ENCODE measurements at places on chromosomes 3 and 15. TPM values are rescaled to one million over a fixed set of nuclear protein-coding genes. Genes with fewer than 3 reads are reported as not detected.

- no peak for DNase-seq
Observed at GRCh38 chr3:37913522-37913921, 51.8 kb downstream of the CTDSPL start.

DNA sequence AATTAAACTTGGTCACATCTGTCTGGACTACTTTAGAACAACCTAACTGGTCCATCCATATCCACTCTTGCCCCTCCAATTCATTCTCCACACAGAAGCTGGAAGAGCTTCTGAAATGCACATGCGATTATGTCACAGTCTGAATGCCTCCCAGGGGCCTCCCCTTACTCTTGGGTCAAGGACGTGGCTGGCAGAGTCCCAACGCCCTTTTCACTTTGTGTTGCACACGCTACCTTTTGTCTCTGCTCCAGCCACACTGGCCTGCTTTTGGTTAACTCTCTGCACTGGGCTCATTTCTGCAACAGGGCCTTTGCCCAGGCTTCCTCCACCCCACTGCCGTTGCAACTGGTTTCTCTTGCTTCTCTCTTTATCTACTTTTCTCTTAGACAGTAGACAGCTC is 245.2 kb downstream of the IL20RB start:
- DNase-seq, result no peak

Gene BCHE
- 2.5 TPM for polyA plus RNA-seq

GRCh38 chr3:156144060-156144459 is 23.7 kb downstream of the KCNAB1 start:
- DNase-seq, result no peak

DNA sequence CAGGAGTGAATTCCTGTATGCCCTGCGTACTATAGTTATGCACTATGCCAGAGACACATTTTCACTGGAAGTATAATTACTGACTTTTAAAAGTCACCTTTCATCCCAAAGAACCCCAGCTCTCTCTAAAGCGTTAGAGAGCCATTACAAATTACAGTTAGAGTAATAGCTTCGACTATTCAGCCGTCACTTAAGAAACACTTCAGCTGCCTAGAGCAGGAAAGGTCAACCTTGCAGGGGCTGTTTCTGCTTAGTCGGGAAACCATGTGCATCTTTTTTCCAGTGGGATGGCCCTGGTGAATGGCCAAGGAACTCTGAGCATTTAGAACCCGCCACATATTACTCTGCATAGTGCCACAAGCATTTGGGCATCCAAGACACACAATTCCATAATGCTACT is 235.9 kb downstream of the ARRDC4 start:
- DNase-seq, result no peak

- DNase-seq, result no peak
Observed at GRCh38 chr3:104546301-104546700, 820.4 kb upstream of the ALCAM start.

DNA sequence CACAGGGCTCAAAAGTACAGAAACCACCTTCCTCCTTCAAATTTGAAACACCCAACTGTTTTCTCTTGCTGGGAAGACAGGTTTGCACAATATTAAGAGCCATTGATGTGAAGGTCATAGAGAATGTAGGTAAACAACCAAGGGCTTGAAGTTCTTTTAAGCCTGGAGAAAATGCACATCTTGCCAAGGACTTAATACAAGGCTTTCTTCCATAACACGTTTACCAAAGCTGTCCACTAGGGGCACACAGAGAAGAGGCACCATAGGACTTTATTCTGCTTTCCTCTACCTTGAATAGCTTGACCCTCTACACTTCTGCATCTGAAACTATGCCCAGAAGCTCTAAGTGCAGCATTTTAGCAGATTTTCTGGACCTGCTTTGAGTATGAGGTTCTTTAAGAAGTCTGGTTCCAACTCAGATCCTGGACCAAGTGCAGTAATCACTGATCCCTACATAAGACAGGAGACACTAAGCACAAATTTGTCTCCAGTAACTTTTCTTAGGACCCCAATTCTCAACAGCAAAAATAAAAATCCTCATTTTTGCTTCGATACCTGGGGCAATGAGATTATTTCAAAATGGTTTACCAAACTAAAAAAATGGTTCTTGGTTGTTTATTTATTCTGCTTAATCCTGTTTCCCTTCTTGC is 138.0 kb downstream of the FBN1 start:
- no peak for DNase-seq

Gene AADACL2
- polyA plus RNA-seq, result 0.04 TPM

DNA sequence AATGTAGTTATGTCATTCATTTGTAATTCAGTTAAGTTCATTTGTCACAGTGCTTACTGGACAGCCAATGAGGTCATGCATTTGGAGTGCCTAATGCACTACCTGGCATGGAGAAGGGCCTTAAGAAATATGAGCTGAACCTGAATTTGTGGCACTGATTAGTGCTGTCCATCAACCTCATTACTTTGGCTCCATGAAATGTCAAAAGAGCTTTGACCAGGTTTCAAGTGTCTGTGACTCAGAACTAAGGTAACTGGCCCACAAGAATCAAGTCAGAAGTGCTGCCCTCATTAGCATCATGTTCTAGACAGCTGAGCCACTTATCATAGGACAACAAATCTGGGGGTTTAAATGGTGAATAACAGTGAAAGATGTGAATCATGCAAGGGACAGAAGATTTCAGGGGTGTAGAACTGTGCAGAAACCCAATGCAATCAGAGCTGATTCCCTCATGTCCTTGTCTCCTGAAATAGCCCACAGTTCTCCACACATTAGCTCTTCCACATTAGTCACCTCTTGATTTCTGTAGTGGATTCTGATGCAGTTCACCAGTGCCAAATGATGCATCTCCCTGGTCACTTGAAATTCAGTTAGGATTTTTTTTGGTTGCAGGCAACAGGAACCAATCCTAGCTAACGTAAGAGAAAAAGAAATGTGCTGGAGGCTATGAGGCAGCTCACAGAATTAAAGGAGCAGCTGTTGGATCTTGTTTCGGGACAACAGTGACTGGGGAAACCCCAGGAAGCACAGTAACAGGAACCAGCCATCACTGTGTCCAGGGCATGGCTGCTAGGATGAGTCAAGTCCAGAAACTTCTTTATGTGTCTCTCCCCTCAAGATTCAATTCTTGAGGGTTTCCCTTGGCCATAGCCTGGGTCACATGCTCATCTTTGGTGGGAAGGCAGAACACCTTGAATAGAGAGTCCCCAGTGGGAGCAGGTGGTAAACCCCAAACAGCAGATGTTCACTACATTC is 38.7 kb downstream of the CHST2 start:
- no peak for DNase-seq

- no peak for DNase-seq
Observed at GRCh38 chr15:39454189-39454986, 126.5 kb upstream of the THBS1 start.

DNA sequence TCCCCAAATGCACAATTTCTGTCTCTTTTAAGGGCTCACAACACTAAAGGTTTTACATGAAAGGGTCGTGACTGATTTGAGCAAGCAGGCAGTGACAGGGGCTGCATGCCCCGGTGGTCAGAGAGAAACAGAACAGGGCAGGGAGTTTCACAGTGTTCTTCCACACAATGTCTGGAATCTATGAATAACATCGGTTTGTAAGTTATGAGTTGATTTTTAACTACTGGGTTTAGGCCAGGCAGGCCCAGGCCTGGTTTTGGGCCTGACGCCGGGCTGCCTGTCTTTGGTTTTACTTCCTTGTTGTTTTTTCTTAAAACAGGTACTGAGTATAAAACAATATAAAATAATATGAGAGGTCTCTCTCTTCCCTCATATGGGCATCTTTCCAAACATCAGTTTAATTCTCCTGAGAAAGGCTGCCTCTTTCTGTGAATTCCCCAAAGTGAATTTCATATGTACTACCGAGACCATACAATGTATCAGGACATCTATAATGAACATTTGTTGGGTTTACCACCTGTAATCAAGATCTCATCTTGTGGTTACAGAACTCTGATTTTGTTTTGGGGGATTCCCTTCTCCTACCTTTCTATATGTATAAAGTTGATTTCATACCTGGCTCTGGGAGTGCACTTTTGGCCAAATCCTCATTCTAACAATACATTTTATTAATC is 74.4 kb downstream of the CD200 start:
- DNase-seq, result no peak

- DNase-seq, result no peak
Observed at GRCh38 chr3:187792521-187792920, 47.3 kb upstream of the BCL6 start.

GRCh38 chr3:70261283-70261682 is 51.2 kb downstream of the MDFIC2 start:
- DNase-seq, result no peak

- DNase-seq, result no peak
Observed at GRCh38 chr3:127264794-127265514, 22.9 kb downstream of the PRR20G start.

DNA sequence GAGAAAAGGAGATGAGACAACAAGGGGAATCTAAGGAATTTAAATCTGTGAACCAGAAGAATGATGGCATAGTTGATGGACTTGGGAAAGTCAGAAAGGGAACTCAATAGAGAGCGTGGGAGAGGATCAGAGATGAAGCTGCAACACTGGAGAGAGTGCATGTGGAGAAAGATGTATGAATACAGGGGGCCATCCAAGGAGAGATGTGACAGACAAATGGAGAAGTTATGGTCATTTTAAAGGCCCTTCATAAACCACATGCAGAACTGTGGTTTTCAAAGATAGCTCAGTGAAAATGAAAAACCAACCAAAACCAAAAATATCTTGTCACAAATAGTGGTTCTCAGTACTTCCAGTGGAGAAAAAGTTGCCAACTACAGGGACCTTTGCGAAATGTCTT is 265.2 kb downstream of the SUCLG2 start:
- DNase-seq, result no peak

Gene SLC28A1
- polyA plus RNA-seq, result 0.34 TPM

Gene TPRG1
- polyA plus RNA-seq, result 9.9 TPM

Gene TFG
- polyA plus RNA-seq, result 129 TPM

GRCh38 chr3:54120657-54121413 is 1.5 kb upstream of the CACNA2D3 start:
- no peak for DNase-seq

Gene SMCO1
- polyA plus RNA-seq, result 11.4 TPM

DNA sequence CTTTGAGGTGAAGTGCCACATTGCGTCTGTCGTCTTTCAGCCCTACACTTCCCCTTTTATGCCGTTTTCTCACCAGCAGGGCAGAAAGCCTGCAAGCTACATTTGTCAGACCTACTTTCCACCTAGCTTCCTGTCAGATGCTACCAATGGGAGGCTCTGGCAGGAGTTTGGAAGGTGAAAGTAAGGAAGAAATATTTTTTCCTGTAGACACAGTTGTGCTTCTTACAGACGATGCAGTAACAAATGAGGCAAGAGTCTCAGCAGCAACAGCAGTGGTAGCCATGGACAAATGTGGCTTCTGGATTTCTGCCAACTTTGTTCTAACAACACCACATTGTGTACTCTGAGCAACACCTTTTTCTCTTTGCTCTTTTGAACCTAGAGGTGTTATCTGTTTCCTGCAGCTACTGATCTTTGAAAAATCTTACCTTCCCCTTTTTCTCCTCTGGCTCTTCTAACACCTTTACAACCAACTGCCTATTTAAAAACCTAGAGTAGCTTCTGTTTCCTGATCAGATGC is 70.6 kb upstream of the STT3B start:
- DNase-seq, result no peak

DNA sequence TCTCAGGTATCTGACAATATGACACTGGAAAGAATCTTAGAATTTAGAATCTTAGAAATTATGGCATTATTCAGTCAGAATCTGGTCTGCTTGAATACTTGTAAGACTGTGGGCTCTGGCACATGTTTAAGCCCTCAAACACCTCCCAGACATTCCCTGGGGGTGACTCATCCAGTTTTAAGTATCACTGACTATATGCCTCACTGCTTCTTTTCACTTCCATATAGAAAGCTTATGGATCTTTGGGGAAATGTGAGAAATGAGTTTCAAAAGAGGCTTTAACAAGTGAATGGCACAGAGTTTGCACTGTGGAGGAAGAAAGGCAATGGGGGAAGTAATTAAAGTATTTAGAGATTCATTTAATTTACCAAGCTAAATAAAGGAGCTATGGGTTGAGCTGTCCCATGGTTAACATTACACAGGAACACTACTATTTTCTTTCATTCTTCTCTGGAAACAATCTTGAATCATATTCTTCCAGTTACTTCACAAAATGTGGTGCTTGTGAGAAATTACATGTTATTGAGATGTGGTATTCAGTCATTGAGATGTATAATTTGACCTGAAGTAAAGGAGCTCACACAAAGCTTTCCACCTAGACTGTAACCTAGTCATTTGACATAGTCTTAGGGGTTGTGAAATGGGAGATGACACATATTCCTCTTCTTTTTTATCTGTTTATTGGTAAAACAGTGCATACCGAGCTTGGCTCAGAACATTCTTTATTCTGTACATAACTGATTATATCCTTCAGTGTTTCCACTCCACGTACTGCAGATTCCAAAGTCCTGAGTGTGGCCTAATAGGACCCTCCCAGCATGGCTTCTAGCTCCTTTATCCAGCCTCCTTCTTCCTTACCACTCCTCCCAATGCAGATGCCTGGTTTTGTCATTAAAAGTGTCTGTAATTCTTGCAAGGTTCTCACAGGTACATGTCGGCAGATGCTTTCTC is 544.6 kb upstream of the NECTIN3 start:
- DNase-seq, result no peak

- DNase-seq, result no peak
Observed at GRCh38 chr15:67769497-67770357, 55.6 kb upstream of the SKOR1 start.

DNA sequence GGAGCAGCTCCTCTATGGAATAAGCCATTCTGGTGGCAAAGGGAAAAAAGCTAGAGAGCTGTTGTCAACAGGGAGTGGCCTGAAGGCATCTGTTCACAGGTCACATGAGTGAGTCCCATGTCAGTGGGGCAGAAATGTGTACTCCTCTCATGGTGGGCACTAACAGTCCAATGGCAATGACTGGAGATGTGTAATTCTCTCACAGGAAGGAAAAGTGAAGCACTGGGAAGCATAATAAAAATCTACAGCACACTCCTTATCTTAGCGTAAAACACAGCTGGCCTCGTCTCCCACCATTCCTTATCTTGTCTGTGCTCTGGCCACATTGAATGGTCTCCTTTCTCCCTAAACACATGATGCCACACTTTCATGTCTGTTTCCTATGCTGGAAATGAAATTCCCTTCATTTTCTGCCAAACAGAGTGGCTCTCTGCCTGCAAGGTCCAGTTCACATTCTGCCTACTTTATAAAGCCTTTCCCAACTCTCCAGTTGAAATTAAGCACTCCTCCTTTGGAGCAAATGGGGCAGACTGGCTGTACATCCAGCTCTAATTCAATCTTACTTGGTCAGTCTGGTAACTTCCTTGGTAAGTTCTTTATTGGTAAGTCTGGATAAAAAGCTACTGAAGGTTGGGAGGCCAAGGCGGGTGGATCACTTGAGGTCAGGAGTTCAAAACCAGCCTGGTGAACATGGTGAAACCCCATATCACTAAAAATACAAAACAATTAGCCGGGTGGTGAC is 139.8 kb downstream of the RPL22L1 start:
- no peak for DNase-seq

Gene COLQ
- polyA plus RNA-seq, result 6.9 TPM

DNA sequence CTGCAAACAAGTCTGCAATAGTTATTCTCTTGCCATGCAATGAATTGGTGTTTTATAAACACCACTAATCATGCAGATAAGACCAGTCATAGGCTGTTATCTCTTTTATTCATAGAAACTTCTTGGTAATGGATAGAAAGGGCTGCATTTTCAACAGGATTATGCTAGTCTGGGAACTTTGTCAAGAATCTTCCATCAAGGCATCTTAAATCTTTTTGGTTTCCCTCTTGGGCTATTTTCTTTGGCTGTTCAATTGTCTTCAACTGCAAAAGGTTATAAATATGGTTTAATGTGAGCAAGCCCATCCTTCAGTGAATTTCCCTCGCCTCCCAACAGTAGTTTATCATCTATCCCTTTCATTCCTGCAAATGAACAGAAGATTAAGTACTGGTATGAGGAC is 59.0 kb upstream of the MINAR1 start:
- no peak for DNase-seq
